Colonic mucosa (tissue), 4 donors: ENCODE measurements at places on chromosomes 11 and 22. TPM values are rescaled to one million over a fixed set of nuclear protein-coding genes. Genes with fewer than 3 reads are reported as not detected.

CASP12 gene
- total RNA-seq: not detected

GRCh38 chr11:132838627-132839026 lies 693.7 kb downstream of the OPCML start:
- no peak for DNase-seq

MS4A15 gene
- total RNA-seq: not detected

DNA sequence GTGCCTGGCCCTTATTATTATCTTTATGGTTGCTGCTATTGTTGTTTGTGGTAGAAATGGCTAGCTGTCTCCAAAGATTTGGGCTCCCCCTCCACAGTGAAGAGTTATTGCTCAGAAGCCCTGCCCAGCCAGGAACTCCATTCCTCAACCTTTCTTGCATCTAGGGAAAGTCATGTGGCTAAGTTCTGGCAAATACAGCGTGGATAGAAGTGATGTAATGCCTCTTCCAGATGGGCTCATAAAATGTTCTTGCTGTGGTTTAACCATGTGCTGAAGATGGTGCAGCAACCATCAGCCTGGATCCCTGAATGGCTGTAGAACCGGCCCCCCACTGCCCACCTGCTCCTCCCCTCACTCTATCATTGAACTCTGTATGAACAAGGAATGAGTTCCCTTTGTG lies 203.5 kb upstream of the E2F8 start:
- no peak for DNase-seq

DNA sequence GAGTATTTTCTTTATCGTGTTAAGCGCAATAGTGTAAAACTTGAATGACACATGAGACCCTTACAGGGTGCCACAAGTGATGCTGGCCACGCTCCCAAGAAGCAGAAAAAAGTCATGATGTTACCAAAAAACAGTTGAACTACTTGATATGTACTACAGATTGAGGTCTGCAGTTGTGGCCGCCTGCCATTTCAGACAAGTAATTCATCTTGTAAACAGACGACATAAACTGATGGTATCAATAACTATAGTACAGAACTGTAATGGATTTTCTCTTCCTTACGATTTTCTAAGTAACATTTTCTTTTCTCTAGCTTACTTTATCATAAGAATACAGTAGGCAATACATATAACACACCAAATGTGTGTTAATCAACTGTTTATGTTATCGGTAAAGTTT lies 5.5 kb downstream of the CD59 start:
- DNase-seq: no peak

CYP2R1 gene
- 17.7 TPM for total RNA-seq

TCF20 gene
- total RNA-seq: 52.9 TPM

BTG4 gene
- total RNA-seq: not detected

TNNT3 gene
- not detected for total RNA-seq

SLC36A4 gene
- total RNA-seq: 15.1 TPM

GRCh38 chr22:19848298-19849224 lies 6.1 kb downstream of the GNB1L start:
- DNase-seq: peak; percentile 24

DNA sequence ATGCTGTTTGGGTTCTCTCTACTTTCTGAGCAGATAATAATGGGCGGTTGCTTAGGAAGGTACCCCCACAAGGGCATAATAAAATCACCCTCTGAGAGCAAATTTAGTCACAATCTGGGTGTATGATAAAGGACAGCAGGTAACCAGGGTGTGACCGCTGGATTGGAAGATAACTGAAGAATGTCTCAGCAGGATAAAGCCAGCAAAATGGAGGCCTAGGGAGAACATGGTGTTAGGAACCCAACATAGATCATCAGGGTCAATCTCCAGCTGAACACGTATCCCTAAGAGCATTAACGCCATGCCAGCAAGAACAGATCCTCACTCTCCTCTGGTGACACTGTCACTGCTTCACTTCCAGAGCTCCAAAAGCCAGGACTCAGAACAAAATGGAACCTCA lies 64.5 kb upstream of the SCUBE2 start:
- no peak for DNase-seq

DNA sequence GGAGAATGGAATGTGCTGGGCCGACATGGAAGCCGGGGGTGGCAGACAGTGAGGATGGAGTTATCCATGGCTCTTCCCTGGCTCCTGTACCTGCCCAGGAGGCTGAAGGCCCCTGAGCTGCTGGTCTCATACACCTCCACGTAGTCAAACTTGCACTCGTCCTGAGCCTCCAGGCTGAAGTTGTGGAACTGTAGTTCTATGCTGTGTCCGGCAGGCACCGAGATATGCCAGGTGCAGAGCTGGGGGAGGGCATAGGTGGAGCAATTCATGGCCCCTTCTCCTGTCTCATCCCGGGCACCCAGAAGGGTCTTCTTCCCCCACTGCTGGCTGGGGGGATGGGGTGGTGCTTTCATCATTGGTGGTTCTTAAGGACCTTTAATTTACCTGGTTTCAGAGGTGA lies 2.8 kb downstream of the MFRP start:
- DNase-seq: no peak

DNA sequence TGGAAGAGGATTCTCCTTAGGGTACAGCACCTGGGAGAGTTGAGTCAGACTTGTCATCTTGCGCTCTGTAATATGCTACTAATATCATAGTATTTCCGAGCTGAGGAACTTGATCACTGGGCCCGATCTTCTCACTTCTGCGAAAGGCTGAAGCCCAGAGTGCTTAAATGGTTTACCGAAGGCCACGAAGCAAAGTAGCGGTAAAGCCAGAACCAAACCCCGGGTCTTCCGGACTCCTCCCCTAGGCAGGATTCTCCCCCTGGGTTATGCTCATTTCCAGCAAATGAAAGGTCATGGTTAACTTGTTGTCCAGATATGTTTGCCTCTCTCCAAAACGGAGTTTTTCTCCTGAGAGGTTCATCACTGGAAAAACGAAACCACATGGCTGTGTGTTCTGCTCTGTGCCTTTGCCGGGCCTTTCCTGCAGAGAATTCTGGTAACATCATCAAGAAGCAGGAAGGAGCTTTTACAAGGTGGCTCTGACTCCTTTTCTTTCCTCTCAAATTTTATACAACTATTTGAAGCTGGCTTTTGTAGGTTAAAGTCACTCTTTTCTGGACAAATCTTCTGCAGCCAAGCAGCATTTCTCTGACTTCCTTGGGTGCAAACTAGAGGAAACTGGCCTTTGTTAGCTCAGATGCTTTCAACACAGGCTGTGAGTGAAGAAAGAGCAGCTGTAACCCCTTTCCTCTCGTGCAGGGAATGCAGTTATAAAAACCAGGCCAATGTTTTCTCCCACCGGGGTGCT lies 35.5 kb downstream of the UBASH3B start:
- DNase-seq: no peak

DNA sequence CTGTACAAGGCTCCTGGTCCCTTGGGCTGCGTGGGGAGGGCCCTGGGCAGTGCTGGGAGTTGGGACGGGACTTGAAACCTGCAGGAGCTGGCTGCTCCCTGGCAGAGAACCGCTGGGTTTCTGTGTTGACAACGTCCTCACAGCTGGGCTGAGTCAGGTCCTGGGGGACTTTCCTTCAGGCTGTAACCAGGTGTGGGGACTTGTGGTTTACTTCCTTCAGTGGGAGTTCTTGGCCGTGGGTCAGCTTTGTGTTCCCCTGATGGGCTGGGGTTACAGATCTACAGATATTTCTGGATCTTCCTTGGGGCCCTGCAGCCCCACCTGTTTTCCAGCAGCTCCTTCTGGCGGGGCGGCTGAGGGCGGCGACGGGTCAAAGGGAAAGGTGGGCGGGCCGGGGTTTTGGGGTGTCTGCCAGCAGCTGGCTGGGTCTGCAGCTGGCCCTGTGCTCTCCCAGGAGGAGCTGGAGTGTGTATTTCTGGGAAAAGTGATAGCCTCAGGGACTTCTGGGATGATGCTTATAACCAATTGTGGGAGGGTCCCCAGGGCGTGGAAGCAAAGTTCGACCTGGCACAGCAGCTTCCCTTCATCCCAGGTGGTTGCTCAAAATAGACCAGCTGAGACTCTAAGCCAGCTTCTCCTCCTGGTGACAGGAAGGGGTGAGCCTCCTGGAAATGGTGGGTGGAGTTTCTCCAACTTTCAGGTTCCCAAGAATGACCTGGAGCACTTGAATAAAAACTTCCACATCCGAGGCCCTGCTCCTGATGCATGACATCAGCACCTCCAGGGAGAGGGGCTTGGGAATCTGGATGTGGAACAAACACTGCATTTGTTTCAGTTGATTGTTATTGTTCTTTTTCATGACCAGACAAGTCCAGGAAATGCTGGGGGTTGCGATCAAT lies 19.1 kb downstream of the ST14 start:
- peak; percentile 75 for DNase-seq

DNA sequence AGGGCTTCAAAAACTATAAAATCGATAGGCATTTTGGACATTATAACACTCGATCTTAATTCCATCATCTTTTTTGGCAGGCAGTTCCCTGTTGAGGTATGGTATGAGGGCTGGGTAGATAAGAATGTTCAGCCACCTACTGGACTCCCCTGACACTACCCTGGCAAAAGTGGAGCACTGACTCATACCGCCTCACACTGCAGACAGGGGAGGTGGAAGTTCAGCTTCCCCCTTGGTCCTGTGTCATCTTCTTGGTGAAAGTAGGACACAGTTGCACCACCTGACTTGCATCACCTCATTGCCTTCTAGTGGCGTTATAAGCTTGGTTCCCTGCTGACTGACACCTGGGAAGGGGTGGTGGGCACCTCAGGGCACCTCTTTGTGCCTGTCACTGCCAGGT lies 30.4 kb downstream of the PAAF1 start:
- DNase-seq: no peak

DNA sequence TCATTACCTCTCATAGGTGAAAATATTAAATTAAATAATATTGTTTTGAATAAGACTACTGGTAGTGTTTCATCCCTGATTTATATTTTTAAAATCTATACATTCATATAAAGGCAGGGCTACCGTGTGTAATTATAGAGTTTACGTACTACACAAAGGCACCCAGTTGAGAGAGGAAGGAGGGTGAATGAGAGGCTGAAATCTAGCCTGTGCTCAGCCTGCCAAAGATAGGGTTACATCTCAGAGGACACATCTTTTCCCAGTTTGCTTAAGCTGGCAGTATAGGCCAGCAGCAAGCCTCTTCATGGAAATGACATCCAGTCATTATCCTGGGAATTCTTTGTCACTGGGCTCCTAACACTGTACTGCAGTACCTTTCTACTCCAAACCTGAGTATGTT lies 7.5 kb upstream of the B3GNT6 start:
- DNase-seq: no peak

- no peak for DNase-seq
Observed at GRCh38 chr11:95245038-95245437, 14.0 kb upstream of the SESN3 start.

OR8B4 gene
- total RNA-seq: not detected

DNA sequence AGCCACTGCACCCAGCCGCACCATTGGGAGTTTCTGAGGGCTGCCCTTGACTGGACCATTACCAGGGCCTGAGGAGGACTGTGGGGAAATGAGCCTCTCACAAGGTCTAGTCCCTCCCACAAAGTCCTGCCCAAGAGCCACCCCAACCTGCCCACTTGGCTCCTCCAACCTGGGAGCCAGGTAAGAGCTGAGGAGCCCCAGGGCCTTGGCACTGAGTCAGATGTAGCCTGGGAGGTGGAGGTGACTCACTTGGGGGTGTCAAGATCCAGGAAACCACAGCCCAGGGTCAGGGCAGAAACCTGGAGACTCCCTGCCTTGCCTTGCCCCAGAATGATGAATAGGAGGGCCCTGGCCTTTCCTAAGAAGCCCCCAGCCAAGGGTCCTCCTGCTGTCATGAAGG lies 25.8 kb upstream of the P2RY2 start:
- no peak for DNase-seq

DNA sequence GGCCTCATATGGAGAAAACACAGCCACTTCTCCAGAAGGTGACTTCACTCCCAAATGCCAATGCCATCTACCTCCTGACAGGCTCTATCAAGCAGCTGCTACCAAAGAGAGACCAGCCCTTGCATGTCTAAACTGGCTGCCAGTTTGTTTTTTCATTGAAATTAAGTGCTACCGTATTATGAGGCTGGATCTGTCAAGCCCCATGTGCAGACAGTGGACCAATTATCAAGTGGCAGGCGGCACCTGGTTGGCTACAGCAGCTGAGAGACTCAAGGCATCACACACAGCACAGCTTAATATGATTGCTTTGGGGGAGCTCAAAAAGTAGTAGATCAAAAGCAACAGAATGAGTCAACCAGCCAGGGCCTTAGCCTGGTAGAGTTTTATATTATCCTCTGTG lies 1293.0 kb upstream of the TENM4 start:
- no peak for DNase-seq

CHST1 gene
- total RNA-seq: 0.54 TPM

OR8D1 gene
- total RNA-seq: not detected

GRCh38 chr11:76672431-76673175 lies 2.1 kb upstream of the LRRC32 start:
- DNase-seq: no peak

- DNase-seq: no peak
Observed at GRCh38 chr11:35783809-35784208, 121.2 kb downstream of the TRIM44 start.

- peak; percentile 8 for DNase-seq
Observed at GRCh38 chr22:46929710-46930204, 167.3 kb downstream of the TBC1D22A start.

GRCh38 chr11:105144887-105145286 lies 5.3 kb upstream of the CARD18 start:
- DNase-seq: no peak

DNA sequence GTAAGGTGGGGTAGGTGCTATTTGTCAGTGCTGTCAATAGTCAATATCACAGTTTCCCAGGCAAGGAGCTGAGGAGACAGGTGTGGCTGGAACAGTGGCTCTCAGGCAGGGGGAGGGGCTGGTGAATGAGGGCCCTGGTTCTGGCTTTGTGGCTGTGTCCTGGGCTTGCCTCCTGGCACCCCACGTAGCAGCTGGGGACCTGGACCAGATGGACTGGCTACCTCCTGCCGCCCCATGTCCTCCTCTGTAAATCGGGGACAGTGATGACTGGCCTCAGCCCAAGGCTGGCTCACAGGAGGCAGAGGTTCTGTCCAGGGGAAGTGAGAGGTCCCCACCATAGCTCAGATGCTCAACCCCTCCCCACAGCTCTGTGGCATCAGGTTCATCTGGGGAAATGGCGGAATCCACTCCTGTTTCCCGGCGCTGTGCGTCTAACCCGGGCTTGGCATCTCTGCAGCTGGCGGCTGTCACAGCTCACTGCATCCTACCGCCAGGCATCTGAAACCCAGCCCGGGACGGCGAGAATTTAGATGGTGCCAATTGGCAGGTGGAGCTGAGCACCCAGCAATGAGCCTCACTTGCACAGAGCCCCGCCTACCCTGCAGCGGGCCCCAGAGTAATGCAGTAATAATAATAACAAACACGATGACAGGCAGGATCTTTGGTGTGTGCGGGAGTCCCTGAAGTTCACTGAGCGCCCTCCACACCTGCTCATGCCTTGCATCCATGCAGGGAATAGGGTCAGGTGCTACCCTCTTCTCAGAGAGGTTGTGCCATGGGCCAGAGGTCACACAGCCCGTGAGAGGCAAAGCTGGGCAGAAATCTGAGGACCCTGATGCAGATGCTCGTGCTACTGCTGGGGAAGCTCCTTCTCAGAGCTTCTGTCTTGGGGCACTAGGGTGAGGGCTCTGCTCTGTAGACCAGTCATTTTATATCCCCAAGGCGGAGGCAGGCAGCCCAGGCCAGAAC lies 27.8 kb upstream of the SHISAL1 start:
- no peak for DNase-seq
